Activated T-helper 9 cell treated with anti-CD3 and anti-CD28 coated beads, Interleukin-2, amount 50 U/mL, for 16 hours (primary cell): ENCODE measurements at places on chromosomes 13 and 19.
A peak's percentile ranks its signal among the peaks of the same experiment; 100 is the strongest.

- no peak for DNase-seq
Measured at GRCh38 chr13:104967836-104968630, 1567.4 kb downstream of the EFNB2 start.

- DNase-seq = no peak
Measured at GRCh38 chr13:112785483-112785856, 95.6 kb downstream of the ATP11A start.

DNA sequence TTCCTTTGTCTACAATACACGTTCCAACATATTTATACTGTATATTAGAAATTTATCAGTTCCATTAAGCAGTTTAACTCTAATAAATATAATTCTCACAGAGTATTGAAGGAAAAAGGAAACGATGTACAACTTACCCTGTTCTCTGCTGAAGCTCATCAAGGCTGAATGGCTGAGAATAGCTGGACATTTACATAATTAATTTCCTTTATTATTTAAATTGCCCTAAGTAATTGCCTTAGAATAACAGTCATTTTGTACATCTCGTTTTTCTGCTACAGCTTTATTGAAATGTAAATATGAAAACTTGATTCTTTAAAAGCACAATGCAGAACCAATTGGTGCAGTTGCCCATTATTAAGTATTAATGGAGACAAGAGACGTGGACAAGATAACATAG, 648.3 kb upstream of the ATXN8OS start:
- DNase-seq = no peak

GRCh38 chr19:16416991-16417390, 54.8 kb downstream of the EPS15L1 start:
- no peak for DNase-seq

DNA sequence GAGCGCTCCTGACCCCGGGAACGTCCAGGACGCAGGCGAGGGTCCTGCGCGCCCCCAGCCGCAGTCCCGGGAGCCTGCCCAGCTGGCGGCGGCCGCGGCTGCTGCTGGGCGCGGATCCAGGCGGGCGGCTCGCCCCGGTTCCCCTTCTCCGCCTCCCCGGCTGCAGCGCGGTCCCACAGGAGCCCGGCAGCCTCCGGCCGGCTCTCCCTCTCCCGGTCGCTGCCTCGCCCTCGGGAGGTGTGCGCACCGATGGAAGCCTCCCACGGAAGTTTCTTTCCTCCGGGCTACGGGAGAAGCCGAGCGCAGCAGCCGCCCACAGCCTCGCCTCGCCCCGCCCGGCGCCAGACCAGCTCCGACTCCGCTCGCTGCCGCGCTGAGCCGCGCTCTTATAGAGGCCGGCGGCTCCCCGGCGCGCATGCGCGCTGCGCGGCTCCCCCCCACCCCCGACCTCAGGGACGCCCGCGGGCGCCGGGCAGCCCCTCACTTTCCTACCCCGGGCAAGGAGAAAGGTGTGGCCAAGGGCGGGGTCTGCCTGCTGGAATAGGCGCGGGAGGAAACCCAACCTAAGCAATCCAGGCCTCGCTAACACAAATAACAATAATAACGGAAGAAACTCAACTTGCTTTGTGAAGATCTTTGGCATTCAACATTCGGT, at the start of gene SHISA2:
Gene SHISA2 (minus strand): TSS at position 360 of the 655 bp plus-strand sequence. CDS start 1,041 bp downstream, outside the sequence.
- peak; percentile 40 for DNase-seq

GRCh38 chr19:50555450-50556281, 12.6 kb downstream of the LRRC4B start:
- no peak for DNase-seq

GRCh38 chr13:30178976-30179375, 128.4 kb downstream of the KATNAL1 start:
- DNase-seq = no peak

- no peak for DNase-seq
Measured at GRCh38 chr19:13463296-13463695, 43.0 kb downstream of the CACNA1A start.

DNA sequence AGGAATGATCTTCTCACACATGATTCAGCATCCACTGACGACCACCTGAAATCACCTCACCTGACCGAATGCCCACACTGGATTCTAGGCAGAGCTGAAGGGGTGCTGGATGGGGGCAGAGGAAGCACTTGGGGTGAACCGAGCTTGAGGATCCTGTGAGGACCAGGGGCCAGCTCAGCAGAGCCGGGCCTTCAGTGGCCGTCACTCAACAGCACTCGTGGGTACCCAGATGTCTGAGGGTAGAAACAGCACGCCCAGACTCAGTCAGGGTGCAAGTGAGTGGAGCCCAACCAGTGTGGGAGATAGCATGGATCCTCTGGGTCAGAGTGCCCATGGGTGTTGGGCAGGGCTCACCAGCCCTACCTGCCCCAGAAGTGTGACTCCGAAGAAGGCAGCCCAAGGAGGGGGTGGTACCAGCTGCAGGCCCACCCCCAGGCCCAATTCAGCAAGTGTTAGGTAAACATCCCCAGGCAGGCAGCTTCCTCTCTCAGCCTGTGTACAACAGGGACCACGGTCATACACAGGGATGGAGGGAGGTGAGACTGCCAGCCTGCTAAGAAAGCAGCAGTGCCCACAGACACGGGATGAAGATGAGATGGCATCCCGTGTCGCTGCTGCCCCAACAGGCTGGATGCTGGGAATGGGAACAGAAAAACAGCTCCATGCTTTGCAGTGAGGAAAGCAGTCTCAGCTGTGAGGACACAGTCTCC, 16.6 kb downstream of the GJA3 start:
- no peak for DNase-seq

- no peak for DNase-seq
Measured at GRCh38 chr13:43058318-43058674, 34.9 kb downstream of the DNAJC15 start.

DNA sequence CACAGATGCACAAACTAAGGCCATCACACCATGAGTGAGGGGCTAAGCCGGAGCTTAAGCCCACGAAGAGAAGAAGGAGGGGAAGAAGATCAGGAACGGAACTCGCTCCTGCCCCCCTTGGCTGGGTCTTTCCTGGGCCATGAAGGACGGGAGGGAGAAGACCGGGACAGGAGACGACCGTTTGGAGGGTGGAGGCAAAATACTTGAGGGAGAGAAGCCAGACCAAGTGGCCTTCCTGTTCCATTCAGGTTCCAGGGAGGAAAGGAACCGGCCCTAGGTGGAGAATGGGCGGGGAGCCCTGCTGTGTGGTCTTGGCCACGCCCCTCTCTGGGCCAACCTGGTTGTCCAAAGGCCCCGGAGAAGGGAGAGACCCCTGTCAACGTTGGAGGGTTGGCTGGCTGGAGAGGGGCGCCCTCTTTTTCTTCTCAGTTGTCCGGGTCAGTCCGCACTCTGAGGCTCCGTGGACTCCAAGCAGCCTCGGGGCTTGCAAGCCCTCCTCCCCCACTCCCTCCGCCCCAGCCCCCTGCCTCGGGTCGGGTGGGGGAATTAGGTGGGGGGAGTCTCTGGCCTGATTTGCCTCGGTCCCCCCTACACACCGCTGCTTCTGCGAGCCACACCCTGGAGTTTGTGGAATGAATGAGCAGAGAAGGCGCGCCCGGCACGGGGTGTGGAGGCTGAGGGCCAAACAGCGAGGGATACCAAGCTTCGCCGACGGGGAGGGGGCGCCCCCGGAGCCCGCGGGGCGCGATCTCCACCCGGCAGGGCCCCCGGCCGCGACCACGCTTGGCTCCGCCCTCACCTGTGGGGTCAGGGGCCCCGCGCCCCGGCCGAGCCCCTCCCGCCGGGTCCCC, 757 bp downstream of the FBN3 start:
- DNase-seq = no peak

DNA sequence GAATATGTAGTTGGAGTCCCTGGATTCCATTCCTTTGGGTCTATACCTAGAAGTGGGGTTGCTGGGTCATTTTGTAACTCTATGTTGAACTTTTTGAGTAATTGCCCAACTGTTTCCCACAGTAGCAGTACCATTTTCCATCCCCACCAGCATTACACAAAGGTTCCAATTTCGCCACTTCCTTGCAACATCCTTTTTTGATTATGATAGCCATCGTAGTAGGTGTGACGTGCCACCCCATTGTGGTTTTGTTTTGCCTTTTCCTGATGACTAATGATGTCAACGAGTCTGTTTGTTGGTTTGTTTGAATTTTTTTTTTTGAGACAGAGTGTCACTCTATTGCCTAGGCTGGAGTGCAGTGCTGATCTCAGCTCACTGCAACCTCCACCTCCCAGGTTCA, 3.3 kb upstream of the PEX11G start:
- peak; percentile 30 for DNase-seq

GRCh38 chr19:46373491-46374359, 26.8 kb downstream of the PPP5C start:
- DNase-seq = no peak

DNA sequence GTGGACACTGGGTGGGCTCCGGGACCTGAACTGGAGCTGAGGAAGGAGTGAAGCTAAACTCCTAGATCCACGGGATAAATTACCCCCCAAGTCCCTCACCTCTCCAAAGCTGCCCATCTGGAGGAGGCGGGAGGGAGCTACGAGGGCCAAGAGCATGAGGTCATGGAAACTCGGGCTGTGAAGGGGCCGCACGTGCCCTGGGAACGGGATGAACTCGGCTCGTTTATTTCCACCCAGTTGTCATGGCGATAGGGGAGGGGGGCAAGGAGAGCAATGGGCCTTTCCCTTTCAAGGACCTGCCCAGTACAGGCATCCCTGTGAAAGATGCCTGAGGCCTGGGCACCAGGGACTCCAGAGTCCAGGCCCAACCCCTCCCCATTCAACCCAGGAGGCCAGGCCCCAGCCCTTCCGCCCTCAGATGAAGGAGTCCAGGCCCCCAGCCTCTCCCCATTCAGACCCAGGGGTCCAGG, 3.8 kb downstream of the PPP1R12C start:
- DNase-seq = no peak

GRCh38 chr13:81771951-81772350, 1431.0 kb upstream of the SPRY2 start:
- no peak for DNase-seq

DNA sequence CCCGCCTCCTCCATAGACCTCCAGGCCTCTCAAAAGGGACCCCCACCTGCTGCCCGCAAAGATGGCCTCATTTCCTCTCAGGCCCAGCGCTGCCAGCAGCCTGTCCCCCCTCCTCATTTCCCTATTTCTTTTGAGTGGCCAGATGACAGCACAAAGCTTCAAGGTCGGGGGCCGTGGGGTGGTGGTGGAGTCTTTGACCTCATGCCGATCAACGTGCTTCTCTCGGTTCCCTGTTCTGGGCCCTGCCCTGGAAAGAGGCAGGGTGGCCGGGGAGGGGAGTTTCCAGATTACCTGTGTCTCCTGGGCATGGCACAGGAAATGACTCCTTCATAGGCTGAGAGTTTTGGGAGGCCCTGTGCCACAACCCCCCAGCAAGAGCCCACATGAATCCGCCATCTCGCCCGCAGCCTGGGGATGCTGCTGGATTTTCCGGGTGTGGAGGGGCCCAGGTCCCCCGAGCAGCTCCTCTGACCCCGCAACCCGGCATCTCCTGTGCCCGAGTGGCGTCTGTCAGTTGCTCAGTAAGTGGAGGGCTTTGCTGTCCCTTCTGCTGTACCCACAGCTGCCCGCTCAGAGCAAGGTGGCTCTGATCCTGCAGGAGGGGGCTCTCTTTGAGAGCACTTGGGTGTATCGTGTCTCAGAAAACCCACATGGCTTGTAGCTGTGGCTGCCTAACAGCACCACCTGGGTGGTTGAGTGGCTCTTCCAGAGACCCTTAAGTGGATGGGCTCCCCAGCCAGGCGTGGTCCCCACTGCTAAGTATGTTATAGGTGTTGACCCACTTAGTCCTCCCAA, 139.4 kb downstream of the SIPA1L3 start:
- DNase-seq = no peak

DNA sequence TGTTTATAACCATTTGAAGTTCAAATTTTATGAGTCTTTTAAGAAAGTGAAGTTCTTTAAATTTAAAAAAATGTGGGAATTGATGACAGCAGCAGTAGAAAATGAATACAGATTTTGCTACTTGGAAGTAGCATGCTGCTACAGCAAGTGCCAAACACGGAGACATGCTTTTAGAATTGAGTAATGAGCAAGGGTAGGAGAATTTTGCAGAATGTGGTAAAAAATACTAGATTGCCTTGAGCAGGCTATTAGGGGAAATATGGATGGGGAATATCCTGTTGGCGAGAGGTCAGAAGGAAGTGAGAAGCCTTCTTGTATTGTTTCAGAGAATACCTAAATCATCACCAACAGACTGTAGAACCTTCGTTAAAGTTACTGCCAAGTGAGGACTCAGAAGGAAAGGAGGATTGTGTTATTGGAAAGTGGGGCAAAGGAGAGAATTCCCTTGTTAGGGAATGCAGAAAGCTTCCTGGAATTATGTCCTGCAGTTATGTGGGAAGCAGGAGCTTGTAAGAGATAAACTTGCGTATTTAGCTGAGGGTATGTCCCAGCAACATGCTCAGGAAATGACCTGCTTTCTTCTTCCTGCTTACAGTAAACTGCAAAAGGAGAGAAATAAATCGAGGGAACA, 32.4 kb upstream of the OXGR1 start:
- no peak for DNase-seq

DNA sequence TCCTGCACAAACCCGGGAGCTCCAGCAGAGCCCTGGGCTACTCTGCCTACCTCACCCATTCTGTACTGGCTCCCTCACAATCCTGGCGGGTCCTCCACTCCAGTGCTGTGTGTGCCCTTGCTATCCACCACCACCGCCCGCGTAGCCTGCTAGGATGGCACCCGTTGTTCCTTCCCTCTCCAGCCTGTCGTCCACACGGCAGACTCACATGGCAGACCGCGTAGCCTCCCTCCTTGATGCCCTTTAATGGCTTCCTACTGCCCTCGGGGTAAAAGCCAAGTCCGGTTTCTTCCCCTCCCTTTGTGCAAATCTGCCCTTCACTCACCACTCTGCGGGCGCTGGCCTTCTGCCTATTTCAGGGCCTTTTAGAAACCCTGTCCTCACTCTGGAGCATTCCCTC, 106.6 kb downstream of the RAB20 start:
- DNase-seq = no peak

- DNase-seq = no peak
Measured at GRCh38 chr19:54673222-54673621, 10.4 kb downstream of the LILRB4 start.

DNA sequence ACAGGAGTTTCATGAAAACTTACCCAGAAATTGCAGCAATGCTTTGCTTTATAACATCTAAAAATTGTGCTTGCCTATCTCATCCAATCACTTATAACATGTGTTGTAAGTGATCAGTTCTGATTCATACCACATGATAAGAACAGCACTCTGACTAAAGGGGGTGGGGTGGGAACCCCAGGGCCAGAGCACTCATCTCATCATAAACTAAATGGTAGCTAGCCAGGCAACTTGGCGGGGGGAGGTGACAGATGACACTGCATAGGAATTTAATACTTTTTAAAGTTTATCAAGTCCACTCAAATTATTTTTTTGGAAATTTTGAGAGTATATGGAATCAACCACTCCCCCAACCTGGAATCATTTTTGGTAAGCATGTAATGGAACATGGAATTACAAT, 42.1 kb downstream of the FOXO1 start:
- DNase-seq = no peak

GRCh38 chr19:49890349-49891311, 6.1 kb downstream of the IL4I1 start:
- DNase-seq = peak; percentile 66

DNA sequence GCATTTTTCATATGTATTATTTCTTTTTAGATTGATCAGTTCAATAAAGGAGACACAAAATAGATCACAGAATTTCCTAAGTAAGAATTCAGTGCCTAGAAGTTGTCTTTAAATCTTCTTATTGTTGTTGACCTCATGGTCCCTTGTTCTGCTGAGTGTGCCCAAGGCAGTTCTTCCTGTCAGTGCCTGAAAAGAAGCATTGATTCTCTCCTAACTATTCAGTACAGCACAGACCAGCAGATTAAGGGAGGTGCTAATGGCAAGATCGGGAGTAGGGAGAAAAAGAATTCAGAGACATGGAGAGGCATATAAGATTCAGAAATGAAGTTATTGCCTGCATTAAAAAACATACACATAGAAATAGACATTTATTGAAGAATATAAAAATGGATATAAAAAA, 180.5 kb upstream of the PCDH9 start:
- no peak for DNase-seq
